ENCODE measurements at places on chromosomes 7 and 10.
A peak's percentile ranks its signal among the peaks of the same experiment; 100 is the strongest.

DNA sequence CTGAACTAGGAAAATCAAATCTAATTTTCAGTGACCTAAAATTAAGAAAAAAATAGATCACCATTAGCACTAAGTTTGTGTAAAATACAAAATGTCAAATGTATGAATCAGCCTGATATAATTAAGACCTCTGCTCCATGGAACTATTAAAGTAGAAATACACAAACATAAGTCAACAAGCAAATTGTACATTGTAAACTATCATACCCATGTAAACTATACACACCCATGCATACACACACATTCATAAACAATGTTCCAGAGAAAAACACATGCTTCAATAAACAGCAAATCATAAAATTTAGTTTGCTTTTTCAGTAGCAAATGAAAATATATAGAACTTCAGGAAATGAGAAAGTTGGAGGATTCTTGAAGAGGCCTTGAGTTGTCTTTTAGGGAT lies 199.7 kb upstream of the VSTM2A start:
- no peak for DNase-seq

- DNase-seq, result no peak
Measured at GRCh38 chr7:89001306-89001705, 205.8 kb upstream of the TEX47 start.

GRCh38 chr7:117784315-117784714 lies 88.9 kb downstream of the CTTNBP2 start:
- no peak for DNase-seq

- DNase-seq, result no peak
Measured at GRCh38 chr10:127739908-127740307, 2.9 kb downstream of the FOXI2 start.

DNA sequence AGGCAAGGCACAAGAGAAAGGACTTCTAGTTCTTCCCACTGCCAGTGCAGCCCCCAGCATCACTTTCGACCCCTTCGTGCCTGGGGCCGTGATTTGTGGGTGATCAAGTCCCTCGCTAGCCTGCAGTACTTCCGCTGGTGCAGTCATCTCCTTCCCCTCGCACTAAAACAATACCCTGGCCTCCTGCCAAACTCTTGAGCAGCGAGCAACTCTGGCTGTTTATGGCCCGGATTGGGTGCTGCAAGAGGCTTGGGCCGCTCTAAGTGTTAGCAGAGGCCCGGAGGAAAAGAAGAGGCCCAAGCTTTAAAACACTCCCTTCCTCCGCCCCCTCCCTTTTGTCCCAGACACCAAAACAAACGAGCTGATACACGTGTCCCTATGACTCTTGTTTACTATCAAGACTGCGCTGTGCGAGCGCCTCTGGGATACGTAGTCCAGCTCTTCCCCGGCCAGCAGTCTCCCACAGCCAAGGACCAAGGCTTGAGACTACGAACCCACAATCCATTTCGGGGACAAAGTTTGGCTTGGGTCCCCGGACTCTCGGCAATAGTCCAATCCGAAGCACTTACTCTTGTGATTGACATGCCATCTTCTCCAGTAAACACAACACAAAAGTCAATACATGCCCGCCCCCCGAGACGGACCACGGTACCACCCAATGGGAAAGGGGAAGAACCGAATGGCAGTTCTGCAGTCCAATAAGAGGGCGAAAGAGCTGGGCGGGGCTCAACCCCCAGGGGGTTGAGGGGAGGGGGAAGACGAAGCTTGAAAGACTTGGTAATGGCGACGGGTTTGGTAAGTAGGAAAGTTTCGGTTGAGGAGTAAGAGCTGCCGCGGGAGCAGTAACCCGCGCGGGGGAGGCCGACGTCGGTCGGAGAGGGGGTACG lies at the start of gene HBP1:
TSS of gene HBP1 (plus strand) at position 771 of the 887 bp plus-strand sequence. CDS start 10,891 bp downstream, outside the sequence.
- peak; percentile 99 for DNase-seq

- no peak for DNase-seq
Measured at GRCh38 chr10:13668126-13668525, 81.4 kb downstream of the PRPF18 start.

GRCh38 chr7:124460555-124460954 lies 305.0 kb downstream of the GPR37 start:
- no peak for DNase-seq
